ENCODE measurements at places on chromosomes 5 and 9.

DNA sequence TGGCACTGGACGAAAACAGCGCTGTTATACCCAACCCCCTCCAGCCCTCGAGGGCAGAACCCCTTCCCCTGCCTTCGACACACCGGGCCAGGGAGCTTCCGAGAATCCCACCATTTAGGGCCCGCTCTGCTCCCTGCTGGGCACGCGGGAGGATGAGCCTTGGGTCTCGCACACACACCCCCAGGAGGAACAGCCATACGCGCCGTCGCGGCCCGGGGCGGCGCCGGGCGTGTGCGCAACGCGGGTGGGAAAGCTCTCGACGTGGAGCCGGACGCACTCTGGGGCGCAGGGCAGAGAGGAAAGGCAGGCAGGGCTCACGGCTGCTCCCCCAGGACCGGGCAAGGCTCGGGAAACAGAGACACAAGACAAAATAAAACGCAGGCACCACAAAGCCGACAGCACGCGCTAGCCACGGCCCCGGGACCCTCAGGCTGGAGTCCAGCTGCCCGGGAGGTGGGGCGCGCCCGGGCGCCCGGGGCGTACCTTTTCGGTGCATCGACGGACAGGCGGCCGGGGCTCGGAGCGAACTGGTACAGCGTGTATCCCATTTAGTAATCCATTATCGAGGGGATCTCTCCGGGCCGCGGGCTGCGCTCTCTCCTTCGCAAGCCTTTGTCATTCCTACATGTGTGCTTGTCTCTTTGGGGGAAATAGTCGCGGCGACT lies 789 bp downstream of the SEMA6A start:
- DNase-seq = no peak

DNA sequence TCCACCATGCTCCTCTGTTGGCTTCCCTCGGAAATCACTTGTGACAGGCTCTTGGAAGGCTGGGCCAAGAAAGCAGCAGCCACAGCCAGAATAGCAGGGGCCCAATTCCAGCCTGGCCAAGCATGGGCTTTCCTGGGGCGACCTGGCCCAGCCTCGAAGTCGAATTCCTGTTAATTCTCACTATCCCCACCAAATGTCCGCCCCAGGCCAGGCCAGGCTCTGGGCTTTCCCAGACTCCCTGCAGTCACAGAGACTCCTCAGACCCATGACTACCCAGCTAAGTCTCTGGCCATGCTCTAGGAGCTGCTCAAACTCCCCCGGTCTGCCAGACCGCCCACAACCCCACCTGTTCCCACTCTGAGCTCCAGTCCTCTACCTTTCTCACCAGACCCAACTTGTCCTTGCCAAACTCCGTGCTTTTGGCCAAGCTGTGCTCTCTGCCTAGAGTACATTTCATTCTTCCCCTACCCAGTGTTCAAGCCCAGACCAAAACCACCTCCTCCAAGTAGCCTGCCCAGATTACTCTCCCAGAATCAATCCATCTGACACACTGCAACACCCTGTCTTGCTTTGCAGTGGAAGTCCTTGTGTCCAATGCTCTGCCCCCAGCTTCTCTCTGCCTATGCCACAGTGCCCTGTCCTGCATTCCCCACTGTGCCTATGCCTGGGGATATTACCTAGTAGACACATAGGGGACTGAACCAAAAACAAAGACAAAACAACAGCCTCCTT lies 26.2 kb downstream of the SHB start:
- DNase-seq = no peak

GRCh38 chr9:132517815-132518550 lies 64.4 kb upstream of the BARHL1 start:
- no peak for DNase-seq

DNA sequence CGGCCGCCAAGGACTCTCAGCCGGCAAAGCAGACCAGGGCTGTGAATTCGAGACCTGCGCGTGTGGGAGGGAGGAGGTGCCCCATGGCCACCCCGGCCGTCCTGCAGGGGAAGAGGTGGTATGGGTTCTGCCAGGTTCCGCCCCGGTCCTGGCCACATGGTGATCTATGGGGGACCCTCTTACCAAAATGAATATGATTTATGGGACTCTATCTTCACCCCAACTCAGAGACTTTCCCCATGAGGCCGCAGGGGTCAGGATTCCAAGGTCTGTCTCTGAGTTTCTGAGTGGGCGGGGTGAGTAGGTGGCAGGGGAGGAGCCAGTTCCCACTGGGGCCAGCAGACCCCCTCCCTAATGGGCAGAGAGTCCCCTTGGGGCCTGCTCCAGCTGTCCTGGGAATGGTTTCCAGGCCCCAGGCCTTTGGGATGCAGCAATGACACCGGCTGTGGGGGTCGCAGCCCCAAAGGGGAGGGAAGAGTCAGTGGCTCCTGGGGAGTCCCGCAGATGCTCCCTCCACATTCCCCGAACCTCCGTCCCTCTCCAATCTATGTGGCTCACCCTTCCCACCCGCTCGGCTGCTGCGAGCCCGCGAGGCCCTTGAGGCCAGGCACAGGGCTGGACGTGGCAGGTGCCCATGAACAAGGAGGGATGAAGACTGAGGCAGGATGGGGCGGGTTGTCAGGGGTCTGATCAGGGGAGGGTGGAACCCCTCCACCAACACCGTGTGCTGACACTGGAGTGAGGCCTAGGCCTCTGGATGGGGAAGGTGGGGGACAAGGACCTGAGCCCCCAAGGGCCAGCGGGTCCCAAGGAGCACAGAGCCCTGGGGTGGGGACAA lies 20.1 kb upstream of the NOTCH1 start:
- DNase-seq = no peak

DNA sequence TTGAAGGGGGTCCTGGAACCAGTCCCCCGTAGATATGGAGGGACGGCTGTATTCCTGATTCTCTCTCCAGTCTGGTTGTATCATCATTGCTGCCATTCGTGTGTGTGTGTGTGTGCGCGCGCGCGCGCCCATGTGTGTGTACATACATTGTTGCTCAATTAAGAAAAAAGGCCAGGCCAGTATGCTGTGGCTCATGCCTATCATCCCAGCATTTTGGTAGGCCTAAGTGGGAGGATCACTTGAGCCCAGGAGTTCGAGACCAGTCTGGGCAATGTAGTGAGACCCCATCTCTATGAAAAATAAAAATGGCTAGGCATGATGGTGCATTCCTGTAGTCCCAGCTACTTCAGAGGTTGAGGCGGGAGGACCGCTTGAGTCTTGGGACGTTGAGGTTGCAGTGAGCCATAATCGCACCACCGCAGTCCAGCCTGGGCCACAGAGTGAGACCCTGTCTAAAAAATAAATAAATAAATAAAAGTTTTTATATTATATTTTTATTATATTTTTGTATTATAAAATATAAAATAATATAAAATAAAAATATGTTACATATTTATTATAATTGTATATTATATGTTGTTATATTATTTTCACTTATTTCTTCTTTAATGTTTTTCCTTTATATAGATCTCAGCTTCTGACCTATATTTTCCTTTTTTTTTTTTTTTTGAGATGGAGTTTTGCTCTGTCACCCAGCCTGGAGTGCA lies 53.2 kb downstream of the SPIN1 start:
- no peak for DNase-seq

- DNase-seq = no peak
Observed at GRCh38 chr9:126519660-126520420, 93.9 kb upstream of the LMX1B start.

DNA sequence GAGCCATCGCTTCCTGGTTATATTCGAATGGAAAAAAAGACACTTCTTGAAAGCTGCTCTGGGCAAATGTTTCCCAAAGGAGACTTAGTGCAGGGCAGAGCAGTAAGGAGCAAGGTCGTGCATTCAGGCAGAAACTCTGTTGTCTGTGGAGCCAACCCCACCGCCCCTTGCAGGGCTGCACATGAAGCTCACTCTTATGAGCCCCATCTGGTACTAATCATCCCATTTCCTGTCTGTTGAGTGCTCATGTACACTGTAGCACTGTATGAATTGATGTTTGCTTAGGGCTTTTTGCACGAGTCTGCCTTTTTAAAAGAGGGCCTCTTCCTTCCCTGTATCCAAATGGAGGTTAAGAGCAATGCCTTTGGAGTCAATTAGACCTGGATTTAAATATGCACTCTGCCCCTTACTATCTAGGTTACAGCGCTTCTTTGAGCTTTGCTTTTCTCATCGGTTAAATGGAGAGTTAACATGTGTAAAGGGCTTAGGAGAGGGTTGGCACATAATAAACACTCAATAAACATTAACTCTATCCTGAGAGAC lies 25.4 kb downstream of the HMHB1 start:
- DNase-seq = no peak

- no peak for DNase-seq
Observed at GRCh38 chr5:167514461-167514860, 777.0 kb upstream of the WWC1 start.

DNA sequence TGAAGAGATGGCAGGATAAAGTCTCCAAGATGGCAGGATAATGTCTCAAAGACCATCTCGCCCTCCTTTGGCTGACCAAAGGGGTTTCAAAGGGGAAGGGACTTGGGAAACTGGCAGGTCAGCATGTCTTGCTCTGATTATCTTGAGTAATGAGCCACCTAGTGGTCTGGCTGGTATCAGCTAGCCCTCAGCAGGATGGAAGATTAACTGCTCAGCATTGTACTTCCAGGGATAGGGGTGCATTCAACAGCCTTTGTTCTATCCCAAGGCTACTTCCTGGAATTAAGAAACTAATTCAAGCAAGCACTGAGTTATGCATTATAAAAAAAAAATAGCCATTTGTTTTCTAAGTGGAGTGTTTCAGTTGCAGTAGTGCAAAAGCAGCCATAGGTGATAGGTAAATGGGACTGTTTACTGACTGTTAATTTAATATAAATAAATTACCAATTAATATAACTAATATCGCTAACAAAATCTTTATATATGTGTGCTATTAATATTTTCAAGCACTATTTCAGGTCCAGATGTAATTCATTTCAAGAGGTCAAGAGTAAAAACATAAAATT lies 555.5 kb downstream of the CDH9 start:
- DNase-seq = no peak

GRCh38 chr5:125717209-125717608 lies 706.0 kb upstream of the GRAMD2B start:
- DNase-seq = no peak

DNA sequence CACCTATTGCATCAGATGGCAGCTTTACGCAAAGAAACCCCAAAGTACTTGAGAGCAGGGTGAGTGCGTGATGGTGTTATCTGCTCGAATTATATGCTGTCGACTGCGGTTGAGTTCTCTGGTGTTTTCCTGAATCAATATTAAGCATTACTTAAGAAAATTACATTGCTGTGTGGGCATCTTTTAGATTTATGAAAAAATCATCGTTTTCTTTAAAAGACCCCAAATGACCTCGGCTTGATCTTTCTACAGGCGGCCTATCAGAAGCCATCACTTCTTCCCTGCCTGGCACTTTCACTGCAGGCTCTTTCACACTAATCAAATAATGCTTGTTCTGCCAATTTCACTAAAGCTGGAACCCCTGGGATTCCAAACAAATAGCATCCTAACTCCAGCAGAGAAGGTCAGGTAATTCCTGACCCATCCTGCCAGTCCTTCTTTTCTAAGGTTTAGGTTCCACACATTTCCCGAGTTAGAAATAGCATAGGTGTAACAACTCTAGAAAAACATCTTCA lies 1.7 kb downstream of the UBE2QL1 start:
- no peak for DNase-seq

- no peak for DNase-seq
Observed at GRCh38 chr5:10431415-10431814, 10.3 kb upstream of the ROPN1L start.

DNA sequence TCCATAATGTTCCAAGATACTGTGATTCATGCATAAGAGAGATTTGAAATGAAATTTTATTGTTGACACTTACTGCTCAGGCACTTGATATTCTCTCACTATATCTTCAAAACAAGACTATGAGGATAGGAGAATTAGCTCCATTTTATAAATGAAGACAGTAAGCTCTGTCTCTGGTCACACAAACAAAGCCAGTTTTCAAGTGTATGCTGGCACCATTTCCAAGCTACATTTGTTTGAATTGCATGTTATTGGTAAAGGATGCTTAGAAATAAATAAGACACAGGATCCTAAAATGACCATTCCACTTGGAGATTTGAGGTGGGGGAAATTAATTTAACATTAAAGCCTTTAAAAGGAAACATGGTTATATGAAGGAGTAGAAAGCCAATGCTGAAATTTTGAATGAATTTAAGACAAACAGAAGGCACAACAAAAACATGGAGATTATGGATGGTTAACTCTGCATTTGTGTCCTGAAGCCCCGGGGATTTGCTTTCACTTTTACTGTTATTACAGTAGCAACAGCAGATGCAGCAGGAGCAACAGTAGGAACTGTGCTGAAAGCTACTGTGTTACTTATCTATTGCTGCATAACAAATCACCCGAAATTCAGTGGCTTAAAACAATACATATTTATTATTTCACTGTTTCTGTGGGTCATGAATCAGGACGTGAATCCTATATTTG lies 79.7 kb upstream of the ASTN2 start:
- no peak for DNase-seq

DNA sequence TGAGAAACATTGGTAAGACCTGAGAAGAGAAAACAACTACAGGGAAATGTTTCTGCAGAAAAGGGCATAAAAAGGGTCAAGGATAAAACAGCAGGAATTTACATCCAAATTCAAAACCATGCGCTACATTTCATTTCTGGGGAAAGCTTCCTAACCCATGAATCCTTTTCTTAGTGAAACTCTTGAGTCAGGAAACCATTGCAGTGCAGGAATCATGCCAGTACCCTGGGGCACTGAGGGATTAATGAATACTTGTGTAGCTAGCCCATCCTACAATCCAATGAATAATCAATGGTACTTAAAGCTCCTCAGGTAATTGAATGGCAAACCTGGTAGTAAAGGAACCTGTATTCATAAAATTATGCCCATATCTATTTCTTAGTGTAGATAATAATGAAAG lies 580.5 kb downstream of the TLE1 start:
- DNase-seq = no peak

DNA sequence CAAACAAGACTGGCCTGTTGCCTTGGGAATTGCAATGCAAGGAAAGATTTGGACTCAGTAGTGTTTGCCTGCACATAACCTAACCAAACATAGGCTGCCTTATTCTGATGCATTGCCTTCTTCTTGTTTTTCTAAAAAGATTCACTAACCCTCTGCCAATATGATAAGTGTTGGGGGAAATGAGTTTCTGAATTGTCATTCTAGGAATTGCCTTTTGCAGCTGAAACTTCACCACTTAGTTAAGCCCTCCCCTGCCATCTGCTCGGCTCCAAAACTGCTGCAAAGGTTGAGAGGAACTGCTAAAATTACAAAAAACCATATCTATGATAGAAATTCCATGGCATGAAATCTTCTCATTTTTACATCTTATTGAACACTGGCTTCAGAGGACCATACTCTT lies 41.6 kb upstream of the SPATA31D4 start:
- DNase-seq = no peak

Data from central memory CD4-positive, alpha-beta T cell (primary cell).